NCI-H510A (cell line): ENCODE measurements at places on chromosomes 3 and 15.
A peak's percentile ranks its signal among the peaks of the same experiment; 100 is the strongest.

- DNase-seq: no peak
Observed at GRCh38 chr15:58506783-58507668, 75.2 kb downstream of the LIPC start.

DNA sequence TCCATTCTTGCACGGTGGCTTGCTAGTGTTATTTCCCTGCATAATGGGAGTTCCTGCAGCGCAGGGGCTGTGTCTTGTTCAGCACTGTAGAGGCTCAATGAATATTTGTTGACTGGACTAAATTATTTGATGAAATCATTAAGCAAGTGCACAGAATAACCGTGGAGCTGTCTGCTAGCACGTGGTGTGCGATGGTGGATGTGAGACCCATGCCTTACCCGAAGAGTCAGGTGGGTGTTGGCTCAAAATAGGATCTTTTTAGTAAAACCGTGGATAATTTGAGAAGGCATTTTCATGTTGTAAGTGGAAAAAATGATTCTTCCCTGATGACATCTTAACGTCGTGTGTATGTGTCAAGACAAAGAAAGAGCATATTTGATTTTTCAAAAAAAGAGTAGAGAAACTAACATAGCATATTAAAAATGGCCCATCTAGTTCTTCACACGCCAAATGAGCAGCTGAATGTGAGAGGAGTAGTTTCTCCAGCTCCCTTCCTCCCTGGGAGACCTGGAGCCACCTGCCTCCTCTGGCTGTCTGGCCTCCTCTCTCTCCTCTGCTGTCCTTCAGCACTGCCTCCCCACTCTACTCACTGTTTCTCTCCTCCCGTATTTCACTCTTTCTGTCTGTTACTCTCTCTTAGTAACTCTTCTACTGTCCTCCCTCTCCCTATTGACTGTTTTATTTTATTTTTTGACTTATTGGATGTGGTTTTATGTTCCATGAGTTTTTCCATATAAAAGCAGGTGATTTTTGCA lies 6.3 kb downstream of the FAM81A start:
- no peak for DNase-seq

DNA sequence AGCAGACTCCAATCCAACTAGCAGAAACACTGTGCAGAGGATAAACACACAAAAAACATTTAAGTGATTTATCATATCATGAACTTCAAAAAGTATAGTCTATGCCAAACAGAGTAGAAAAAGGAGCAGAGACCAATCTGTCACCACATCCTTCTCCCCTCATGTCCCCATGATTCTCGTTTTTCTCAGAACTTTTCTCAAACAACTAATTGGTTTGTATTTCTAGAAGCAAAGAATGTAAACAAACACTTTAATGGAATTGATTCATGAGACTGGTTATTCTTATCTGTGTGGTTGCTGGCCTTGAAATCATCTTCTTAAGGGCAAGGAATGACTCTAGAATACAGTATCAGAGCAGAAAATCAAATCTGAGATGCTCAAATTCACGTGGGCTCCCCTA lies 294.2 kb upstream of the THBS1 start:
- DNase-seq: no peak

GRCh38 chr15:62103431-62103830 lies 36.7 kb downstream of the C2CD4A start:
- no peak for DNase-seq

DNA sequence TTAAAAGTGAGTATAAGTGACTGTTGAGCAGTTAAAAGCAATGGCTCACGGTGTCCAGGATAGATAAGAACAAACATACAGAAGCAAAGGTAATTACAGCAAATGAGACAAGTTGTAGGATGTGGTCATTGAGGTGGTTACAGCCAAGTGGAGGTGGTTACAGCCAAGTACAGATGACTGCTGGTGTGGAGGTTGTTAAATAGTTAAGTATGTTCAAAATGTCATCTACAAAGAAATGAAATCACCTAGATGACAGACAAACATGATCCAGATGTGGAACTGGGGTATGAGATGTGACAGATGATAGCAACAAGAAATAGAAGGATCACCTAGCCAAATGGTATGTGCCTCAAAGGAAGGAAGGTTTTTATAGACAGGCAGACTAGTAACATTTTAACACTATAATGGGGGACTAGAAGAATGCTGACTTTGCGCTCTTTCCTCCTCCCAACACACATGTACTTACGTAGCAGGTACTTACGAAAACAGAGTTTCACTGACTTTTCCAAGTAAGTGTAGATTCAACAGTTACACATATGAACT lies 6.8 kb upstream of the ANKRD28 start:
- no peak for DNase-seq

- no peak for DNase-seq
Observed at GRCh38 chr3:151900460-151900859, 27.0 kb downstream of the SUCNR1 start.

- no peak for DNase-seq
Observed at GRCh38 chr3:134345202-134345601, 29.0 kb downstream of the AMOTL2 start.

- DNase-seq: no peak
Observed at GRCh38 chr3:169556349-169556870, 107.1 kb downstream of the MECOM start.

DNA sequence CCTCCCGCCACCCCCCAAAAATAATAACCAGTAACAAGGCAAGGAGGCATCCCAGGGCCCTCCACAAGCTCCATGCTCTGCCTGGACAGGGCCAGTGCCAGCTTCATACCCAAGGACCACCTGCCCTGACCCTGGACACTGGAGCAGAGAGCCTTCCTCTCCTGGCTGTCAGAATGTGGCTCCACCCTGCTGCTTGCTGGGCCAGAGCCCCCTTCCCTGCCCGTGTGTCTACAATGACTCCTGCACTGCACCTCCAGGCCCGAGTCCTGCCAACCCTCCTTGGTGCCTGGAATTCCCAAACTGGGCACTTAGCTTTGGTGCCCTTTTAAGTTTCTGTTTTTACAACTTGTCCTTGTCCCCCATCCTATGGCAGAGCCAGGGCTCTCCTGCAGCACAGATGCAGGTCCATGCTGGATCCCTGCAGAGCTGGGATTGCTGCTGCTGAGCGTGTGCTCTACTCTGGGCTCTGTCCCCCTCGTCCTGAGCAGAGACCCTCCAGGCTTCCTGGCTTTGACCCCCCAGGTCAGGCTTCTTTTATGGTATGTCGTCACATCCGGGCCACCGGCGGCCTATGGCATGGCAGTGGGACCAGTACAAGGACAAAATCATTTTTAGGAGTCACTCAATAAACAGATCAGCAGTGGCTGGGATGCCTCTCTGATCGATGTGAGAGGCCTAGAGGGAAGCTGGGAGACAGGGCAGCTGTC lies 11.4 kb upstream of the SNRPA1 start:
- DNase-seq: no peak

- no peak for DNase-seq
Observed at GRCh38 chr15:47736143-47736786, 19.0 kb downstream of the SEMA6D start.

DNA sequence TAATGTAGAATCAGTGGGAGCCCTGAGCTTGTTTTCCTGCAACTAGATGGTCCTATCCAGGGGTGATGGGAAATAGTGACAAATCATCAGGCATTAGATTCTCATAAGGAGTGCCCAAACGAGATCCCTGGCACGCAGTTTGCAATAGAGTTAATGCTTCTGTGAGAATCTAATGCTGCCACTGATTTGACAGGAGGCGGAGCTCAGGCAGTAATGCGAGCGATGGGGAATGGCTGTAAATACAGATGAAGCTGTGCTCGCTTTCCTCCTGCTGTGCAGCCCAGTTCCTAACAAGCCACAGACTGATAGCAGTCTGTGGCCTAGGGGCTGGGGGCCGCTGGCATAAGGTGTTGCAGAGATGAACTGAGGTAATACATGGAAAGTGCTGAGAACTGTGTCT lies 28.3 kb upstream of the TMEM42 start:
- DNase-seq: no peak

DNA sequence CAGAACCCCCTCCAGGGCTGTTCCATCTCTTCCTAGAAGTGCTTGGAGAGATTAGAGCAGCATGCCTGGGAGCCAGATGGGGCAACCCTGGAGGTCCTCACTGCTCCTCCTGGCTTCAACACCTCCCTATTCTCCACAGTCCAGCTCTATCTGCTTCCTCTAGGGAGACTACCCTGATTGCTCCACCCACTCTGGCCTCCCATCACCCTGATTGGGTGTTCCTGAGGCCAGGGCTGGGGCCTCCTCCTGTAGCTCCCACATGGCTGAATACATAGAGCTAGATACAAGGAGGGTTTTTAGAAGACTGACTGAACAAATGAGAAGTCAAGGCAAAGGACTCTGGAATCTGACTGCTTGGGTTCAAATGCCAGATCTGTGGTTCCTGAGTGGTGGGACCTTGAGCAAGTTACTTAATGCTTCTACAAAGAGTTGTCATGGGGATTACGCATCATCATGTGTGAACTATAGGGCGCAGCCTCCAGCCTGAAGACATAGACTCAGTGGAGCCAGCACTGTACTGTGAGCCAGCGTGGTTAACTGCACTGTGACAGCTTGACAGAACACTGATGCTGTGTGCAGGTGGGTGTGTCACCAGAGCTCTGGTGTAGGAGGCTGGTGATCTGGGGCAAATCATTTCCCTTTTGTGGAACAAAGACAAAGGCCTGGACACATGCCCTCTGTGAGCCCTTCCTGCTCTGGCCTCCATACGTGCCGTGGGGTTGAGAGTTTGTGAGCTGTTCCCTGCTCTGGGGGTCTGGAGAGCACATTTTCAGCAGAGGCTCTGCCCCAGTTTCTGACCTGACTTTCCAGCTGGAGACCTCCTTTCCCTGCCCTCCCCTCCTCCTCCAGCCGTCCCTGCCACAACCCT lies 74.8 kb downstream of the SCN5A start:
- no peak for DNase-seq

GRCh38 chr3:155026999-155027591 lies 53.0 kb upstream of the MME start:
- DNase-seq: no peak

DNA sequence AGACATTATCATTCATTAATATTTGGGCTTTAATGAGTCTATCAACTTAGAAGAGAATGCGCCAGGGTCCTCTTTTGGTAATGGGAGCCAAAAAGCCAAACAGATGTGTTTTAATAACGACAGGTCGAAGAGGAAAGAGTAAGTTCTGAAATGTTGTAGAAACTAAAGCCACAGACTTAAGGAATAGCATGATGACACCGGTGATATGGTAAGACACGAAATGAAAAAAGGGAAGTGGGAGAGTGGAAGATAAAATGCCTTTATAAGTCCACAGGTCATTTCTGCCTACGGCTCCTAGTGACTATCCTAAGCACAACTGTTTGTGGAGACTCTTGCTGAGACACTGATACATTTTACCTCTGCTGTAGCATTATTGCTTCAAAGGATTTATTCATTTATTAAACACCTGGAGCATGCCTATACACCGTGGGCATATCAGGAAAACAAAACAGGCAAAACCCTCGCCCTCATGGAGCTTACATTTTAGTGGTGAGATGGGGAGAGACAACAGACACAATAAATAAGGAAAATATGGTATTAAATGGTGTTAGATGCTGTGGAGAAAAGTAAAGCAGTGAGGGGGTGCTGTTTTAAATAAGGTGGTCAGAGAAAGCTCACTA lies 11.7 kb upstream of the CD47 start:
- DNase-seq: no peak

DNA sequence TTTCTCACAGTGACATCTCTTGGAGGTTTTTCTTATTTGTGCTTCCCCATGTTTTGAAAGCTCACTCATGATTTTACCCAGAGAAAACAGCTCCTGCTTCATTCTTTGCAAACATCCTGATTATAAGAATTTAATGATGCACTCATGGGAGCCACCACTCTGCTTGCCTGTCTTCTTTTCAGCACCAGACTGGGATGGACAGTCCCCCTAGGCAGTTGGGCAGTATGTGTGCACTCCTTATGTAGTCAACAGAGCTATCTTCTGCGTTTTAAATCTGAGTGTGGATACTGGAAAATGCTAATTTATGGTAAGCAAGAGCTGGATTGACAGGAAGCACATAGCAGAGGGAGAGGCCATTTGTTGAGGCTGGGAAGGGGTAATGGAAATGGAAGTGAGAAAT lies 276.1 kb downstream of the AGBL1 start:
- no peak for DNase-seq

DNA sequence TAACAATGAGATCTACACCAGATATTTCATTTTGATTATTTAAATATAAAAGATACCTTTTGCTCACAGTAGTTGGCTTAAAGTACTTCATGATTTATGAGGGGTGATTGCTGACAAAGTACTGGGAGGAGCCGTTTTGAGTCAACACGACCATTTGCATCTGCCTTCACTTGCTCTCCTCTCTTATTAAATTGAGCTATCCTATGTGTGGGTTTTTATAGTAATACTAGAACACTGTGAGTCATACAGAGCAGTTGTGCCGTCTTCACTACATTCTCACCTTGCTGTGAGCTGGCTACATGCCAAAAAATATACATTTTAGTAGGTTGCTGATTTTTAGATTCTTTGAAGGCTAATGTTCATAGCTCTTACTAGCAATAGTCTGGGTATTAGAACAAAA lies 161.2 kb downstream of the ALCAM start:
- peak; percentile 66 for DNase-seq

DNA sequence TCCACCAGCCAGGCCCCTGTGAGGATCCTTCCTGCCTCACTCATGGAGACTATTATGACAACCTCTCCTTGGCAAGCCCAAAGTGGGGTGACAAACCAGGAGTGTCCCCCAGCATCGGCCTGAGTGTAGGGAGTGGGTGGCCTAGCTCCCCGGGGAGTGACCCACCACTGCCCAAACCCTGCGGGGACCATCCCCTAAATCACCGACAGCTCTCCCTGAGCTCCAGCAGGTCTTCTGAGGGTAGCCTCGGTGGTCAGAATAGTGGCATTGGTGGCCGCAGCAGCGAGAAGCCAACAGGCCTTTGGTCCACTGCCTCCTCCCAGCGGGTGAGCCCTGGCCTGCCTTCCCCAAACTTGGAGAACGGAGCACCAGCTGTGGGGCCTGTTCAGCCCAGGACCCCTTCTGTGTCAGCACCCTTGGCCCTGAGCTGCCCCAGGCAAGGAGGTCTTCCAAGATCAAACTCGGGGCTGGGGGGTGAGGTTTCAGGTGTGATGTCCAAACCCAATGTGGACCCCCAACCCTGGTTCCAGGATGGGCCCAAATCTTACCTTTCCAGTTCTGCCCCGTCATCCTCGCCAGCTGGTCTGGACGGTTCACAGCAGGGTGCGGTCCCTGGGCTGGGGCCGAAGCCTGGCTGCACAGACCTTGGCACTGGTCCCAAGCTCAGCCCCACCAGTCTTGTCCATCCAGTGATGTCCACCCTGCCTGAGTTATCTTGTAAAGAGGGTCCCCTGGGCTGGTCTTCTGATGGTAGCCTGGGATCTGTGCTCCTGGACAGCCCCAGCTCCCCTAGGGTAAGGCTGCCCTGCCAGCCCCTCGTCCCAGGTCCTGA lies 1.0 kb downstream of the LIMD1 start:
- DNase-seq: no peak

GRCh38 chr3:115628075-115628412 lies 4.7 kb downstream of the GAP43 start:
- no peak for DNase-seq

GRCh38 chr3:41362638-41363559 lies 163.6 kb downstream of the CTNNB1 start:
- DNase-seq: no peak

- DNase-seq: no peak
Observed at GRCh38 chr3:194688200-194688740, 2.6 kb downstream of the FAM43A start.

- DNase-seq: no peak
Observed at GRCh38 chr15:90862487-90862886, 5.9 kb upstream of the FURIN start.
